ENCODE measurements at places on chromosomes 5 and 9.

DNA sequence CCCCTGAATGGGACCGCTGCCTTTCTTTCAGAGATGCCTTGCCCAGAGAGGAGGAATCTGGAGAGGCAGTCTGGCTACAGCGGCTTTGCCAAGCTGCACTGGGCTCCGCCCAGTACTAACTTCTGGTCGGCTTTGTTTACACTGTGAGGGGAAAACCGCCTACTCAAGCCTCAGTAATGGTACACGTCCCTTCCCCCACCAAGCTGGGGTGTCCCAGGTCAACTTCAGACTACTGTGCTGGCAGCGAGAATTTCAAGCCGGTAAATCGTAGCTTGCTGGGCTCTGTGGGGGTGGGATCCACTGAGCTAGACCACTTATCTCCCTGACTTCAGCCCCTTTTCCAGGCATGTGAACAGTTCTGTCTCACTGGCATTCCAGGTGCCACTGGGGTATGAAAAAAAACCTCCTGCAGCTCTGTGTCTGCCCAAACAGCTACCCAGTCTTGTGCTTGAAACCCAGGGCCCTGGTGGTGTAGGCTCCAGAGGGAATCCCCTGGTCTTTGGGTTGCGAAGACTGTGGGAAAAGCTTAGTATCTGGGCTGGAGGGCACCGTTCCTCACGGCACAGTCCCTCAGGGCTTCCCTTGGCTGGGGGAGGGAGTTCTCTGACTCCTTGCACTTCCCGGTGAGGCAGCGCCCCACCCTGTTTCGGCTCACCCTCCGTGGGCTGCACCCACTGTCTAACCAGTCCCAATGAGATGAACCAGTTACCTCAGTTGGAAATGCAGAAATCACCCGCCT, 171.2 kb downstream of the CWC27 start:
- DNase-seq = peak; percentile 6

- no peak for DNase-seq
Observed at GRCh38 chr5:1840741-1841521, 39.7 kb downstream of the NDUFS6 start.

DNA sequence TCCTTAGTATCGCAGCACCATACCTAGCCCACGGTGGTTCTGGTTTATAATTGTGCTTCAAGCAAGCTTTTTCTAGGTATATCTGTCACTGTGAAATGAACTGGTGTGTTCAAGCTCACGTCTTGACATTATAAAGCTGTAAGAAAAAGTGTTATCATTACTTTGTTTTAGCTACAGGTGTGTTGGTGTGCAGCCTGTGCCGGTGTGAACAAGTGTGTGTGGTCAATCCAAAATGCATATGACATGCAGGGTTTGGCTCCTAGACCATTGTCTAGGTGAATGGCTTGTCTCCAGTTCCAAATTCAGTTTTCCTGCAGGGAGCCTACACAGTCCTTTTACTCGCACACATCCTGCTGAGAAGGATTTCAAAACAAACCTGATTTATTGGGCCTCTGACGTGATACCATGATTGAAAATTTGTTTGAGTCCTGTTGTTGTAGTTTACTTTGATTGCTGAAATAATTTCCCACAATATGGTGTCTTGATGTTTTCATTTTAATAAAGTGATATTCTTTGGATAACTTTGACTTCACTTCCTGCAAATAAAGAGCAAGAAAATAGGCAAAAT, 3.7 kb downstream of the LSM11 start:
- no peak for DNase-seq

- peak; percentile 85 for DNase-seq
Observed at GRCh38 chr9:128115187-128116103, 12.1 kb downstream of the PTGES2 start.

All from NCI-H2029 (cell line).